ENCODE measurements at places on chromosomes 3 and 15.
A peak's percentile ranks its signal among the peaks of the same experiment; 100 is the strongest.

DNA sequence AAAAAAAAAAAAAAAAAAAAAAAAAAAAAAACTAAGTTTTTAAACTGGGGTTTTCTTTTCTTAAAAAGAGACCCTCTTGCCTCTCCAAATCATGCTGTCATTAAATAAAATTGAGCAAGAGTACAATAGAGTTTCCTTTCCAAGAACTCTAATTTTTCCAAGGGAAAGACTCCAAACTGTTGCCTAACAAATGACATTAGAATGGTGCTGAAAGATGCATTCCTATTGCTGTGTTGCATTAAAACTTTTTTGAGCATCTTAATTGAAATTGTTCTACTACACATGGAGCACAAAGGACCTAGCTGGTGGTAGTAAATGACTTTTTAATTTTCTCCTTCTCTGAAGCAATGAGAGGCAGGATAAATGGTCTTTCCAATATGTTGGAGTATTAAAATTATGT is 469.1 kb upstream of the ARHGEF26 start:
- no peak for DNase-seq

DNA sequence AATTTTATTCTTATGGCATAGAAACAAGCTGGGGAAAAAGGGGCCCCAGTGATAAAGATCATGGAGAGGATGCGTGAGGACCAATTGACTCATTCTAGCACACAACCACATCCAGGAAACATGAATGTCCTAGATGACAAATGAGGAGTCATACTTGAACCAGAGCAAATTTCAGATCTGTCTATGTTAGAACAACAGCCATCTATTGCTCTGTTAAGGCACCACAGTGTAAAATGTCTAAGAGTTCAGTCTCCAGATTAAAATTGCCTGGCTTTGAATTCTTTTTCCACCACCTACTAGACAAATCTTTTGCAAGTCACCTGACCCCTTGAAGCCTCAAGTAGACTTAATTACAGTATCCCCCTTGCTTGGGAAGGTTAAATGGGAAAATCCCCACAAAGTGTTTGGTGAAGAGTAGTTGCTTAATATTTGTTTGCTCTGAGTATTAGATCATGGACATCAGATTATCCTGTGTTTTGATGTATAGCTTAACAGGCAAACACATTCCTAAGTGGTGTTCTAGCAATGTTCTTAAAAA is 258.7 kb upstream of the TGFBR2 start:
- DNase-seq, result peak; percentile 54

DNA sequence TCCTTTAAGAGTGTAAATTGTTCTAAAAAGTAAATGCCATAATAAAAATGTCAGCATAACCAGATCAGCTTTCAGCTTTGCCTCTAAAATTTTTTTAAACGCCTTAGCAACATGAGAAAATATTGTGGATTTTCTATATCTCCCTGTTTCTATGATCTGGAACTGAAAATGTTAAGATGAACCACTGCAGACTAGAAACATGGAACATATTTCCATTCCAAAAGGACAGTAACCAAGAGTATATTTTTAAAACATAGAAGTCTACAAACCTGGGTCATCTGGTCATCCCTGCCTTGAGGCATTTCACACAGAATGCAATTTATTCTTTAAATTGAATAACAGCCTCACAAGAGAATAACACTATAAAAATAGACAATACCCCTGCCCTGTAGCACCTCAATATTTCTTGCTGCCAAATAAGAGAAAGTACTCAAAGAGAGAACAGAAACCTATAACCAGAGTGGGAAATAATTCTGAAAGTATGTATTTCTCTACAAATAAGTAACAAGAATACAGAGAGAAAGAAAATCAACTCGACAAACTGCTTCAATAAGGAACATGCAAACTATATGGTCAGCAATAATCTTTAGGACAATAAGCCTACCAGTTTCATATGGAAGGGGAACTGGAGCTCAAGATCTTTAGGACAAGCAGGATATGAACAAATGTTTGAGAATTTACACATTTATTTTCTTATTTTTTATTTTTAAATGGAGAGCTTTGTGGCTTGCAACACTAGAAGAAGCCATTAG is 949.0 kb downstream of the EPHA3 start:
- DNase-seq, result no peak

GRCh38 chr3:152360966-152361365 is 92.2 kb downstream of the MBNL1 start:
- no peak for DNase-seq

DNA sequence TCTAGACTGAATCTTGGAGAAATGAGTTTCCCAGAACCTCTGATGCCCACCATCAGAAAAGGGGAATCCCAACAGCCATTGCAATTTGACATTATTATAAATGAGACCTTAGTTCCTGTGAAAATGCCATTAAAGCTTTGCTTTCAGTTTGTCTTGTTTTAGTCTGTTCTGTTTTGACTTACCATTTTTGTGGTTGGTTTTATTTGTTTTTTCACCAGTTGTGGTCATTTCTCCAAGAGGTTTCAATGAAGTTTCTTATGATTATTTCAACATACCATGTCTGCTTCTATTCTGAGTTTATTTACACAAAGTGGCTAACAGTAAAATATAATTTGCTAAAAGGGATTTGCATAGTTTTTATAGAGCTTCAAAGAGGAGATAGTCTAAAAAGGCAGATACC is 175.0 kb upstream of the MCTP2 start:
- no peak for DNase-seq

GRCh38 chr3:43236008-43236407 is 50.3 kb upstream of the SNRK start:
- no peak for DNase-seq

DNA sequence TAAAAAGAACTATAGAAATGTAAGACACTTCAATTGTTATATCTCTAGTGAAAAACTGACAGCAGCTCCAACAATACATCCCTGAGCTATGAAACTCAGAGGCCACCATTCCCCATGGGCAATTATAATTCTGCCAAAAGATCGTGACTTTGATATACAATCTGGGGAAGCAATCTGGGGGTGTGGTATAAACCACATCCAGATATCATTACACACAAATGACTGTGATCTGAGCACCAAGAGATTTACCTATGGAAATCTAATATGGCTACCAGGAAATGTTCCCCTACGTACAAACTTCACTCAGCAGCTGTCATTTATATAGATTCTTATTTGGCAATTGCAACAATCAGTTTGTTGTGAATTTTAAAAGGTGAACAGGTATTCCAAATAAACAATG is 110.3 kb downstream of the FRMD5 start:
- no peak for DNase-seq

GRCh38 chr3:107767897-107768605 is 245.3 kb downstream of the BBX start:
- no peak for DNase-seq

DNA sequence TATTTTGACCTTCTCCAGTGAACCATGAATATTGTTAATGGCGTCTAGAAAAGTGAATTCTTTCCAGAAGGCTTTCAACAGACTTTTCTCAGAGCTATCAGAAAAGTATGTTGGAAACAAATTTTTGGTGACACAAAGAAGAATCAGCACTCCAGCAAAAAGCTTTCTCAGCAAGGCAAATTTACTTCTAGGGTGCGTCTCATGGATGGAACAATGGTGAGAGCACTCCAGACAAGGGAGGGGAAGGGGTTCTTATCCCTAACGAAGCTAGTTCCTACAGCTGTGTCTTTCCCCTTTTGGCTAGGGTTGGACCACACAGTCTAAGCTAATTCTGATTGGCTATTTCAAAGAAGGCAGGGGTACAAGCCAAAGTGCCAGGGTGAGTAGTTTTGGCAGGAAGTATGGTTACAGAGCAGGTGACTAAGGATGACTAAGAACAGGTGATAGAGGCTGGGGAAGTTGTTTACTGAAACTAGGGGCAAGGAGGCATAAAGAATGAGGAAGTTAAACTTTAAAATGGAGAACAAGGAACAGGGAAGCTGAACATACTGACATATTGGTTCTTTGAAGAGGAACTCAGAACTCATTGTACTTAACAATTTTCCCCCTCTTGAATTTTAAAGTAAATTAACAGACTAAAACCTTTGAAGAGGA is 959.8 kb downstream of the NAALADL2 start:
- no peak for DNase-seq

DNA sequence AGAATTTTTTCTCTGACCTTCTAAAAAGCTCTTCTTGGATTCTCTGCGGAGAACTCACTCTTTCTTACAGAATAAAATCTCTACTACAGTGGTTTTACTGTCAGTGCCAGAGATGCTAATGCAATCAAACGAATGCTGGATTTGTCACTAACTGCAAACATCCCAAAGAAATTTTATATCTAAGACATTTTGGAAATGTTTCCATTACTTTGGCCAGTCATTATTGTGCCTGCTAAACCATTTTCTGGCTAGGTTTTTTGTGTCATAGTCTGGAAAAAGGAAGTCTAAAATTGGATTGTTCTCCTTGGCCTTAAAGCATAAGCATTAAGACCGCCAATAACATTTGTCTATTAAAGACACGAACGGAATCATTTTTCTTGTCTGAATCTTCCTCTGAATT is 54.0 kb downstream of the PLOD2 start:
- no peak for DNase-seq

DNA sequence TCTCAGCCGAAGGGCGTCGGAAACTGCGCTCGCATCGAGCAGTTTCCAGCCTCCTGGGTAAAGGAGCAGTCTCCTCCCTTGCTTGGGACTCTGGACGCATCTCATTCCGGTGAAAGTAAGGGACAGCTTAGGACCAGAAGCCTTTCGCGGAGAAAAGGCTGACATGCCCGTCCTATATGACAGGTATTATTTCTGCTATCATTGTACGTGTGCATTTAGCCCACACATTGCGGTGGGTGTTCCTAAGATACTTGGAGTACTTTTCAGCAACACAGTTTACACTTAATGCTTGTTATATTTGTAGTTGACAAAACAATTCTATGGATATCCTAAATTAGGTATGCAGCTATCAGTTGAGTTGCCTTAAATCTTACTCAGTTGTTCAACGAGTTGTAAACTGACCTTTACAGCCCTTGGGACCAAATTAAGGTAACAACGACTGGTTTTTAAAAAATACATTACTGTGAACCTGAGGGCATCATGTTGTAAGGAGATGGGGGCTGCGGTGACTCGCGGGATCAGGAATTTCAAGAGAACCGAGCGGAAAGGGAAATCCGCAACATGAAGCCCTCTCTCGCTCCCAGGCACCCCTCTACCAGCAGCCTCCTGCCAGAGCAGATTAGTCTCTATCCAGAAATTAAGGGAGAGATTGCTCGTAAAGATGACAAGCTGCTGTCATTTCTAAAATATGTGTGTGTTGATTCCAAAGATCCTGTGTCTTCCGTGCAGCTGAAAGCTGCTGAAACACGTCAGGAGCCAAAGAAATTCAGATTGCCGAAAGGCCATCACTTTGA is 632 bp upstream of the COPS2 start:
- peak; percentile 33 for DNase-seq

DNA sequence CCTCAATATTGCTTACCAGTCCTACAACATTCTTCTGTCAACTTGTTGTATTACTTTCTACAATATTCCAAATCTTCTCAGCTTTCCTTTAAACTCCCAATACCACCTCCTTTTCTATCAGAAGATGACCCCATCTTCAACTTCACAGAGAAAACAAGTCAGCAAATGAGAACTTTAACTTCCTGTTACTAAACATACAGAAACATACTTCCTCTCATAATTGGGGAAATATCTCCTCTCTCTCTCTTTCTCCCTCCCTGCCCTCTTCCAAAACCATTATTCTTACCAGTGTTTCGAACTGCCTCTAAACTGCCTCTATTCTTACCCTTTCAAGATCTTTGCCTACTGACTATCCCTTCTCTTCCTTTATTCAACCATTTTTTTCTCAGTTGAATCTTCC is 1.8 kb upstream of the SNAP23 start:
- no peak for DNase-seq

GRCh38 chr3:123028233-123028828 is 768 bp upstream of the SEMA5B start:
- DNase-seq, result peak; percentile 62

- peak; percentile 52 for DNase-seq
Observed at GRCh38 chr3:96354742-96355141, 459.7 kb upstream of the EPHA6 start.

GRCh38 chr3:60307562-60308199 is 943.6 kb downstream of the FHIT start:
- no peak for DNase-seq

- no peak for DNase-seq
Observed at GRCh38 chr15:73212424-73212823, 156.3 kb downstream of the HCN4 start.

DNA sequence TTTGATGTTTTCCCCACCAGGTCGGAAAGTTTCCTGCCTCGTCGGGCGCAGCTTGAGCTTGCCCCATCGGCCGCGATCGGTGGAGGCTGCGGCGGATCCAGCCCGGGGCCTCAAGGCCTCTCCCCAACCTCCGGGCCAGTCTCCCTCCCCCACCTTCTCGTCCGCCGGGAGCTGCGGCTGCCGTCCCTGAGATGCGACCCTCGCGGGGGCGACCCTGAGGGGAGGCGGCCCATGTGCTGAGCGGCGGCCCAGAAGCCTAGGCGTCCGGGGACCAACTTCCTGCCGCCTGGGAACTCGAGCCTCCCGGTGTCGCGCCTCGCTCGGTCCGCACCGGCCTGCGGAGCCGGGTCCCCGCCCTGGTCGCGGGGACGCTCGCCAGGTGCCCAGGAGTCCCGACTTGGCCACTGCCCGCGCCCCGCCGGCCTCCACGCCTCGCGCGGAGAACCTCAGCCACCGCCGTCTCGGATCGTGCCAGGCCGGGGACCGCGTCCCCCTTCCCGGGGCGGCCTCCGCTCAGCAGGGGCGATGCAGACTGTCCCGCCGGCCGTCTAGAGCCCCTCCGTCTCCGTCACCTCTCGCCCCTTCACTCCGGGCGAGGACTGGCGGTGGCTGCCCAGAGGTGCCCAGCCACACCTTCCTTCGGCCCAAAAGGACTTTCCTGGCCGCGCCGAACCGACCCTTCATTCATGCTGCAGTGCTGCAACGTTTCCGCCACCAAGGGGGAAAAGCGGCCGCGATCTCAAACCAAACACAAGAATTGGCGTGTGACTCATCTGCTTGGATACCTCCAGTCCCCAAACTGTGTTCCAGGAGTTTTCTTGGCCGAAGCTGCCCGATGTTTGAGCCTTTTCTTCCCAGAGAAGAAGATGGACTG is 656 bp downstream of the SLMAP start:
- DNase-seq, result peak; percentile 29

GRCh38 chr3:96959901-96960641 is 145.7 kb downstream of the EPHA6 start:
- DNase-seq, result peak; percentile 85

GRCh38 chr3:11195721-11196332 is 41.5 kb downstream of the HRH1 start:
- no peak for DNase-seq

DNA sequence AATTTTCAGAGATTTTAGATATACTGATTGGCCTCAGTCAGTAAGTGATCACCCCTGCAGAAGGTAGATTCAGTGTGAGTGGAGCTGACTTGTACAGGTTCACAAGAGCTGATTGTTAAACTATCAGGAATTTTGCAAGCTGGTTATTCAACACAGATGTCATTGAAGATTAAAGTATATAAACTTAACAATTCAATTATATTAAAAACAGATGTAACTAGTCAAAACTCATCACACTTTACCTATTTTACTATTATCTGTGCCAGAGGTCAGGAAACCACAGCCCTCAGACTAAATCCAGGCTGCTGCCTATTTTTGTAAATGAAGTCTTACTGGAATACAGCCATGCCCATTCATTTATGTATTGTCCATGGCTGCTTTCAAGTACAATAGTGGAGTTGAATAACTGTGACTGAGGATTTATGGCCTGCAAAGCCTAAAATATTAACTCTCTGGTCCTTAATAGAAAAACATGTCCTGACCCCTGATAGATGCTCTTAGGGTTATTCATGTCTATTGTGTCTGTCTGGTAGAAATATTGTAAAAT is 429.3 kb upstream of the PDZRN3 start:
- DNase-seq, result no peak

GRCh38 chr15:100863796-100864267 is 15.8 kb upstream of the ALDH1A3 start:
- DNase-seq, result no peak

Measured in NCI-H226 (cell line).